Spinal cord (tissue), 10 donors: ENCODE measurements at places on chromosomes 3 and 15. TPM values are rescaled to one million over a fixed set of nuclear protein-coding genes. Genes with fewer than 3 reads are reported as not detected.

Gene ZNF620
- total RNA-seq: 10.5 TPM

Gene C3orf62
- total RNA-seq: 6.1 TPM

- no peak for DNase-seq
Measured at GRCh38 chr3:129445471-129445870, 5.4 kb downstream of the IFT122 start.

DNA sequence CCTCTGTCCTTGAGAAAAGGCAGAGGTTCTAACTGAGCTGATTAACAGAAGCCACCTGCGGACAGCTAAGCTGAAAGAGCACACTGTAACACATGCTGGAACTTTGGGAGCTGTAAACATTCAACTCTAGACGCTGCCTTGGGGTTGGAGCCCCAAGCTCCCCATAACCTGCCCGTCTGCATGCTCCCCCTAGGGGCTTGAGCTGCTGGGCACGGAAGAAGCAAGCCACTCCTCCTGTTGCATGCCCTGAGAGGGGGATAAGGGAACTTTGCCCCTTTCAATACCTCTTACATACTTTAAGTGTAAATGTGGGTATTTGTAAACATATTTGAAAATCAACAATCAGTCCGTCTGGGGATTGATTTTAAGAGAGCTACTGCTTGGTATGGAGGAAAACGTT is 188.4 kb downstream of the ADAMTSL3 start:
- DNase-seq: no peak

DNA sequence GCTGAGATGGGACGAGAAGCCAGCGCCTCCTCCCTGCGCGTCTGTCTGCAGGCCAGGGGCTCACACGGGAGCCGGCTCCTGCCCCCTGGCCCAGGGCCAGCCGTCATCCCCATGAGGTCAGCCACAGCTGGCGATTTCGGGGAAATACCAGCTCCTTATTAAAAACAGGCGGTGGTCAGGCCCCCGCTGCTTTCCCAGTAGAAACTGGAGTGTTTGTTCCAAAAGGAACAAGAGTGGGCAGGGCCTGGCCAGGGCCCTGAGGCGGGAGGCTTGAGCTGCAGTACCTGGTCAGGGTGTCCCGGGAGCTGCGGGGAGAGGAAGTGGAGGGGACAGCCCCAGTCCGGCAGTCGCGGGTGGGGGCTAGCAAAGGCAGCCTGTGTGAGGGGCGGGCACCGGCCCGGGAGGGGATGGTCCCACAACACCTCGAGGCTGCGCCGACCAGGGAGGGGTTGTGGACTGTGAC is 17.8 kb downstream of the MYL3 start:
- DNase-seq: peak; percentile 29

DNA sequence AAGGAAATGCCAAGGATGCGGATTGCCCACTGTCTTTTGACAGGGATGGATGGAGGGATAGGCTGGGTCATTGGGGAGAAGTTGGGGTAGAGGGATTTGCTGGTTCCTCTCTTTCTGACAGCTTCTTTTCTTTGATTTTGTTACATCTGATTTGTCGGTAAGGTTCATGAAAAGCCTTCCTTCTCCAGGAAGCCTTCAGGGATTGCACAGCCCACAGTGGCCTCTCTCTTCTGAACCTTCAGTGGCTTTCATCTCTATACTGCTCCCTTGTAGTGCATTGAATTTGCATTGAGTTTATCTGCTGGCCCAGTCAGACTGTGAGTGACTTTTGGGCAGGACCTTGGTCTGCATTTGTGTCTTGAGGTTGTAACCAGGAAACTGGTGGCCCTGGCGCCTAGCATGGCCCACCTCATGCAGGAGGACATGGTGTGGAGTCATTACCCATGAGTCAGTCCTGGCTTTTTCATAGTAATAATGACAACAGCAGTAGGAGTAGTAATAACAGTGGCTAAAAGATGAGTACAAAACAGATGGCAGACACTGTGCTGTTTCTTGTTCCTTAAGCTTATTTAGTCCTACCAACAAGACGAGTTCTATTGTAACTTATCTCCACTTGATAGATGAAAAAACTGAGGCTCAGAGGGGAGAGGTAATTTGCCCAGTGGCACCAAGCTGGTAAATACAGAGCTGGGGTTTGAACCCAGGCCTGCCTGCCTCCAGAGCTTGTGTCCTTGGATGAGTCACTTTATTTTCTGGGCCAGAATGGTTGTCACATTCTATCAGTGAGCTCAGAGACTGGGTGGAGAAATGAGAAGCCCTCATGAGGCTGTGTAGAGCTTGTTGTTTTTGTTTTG is 28.4 kb downstream of the SMAD6 start:
- DNase-seq: no peak

GRCh38 chr3:124075753-124076152 is 83.8 kb upstream of the ROPN1 start:
- no peak for DNase-seq
